PC-9 (cell line): ENCODE measurements at places on chromosomes 5 and 9. TPM values are rescaled to one million over a fixed set of nuclear protein-coding genes. Genes with fewer than 3 reads are reported as not detected.

GRCh38 chr5:118777189-118777736, 211.1 kb downstream of the DTWD2 start:
- no peak for DNase-seq
- H3K27ac ChIP-seq, result no peak overlapping the region
- no peak overlapping the region for H3K4me3 ChIP-seq
- no peaks in the 10 kb centered on the region for H3K4me1 ChIP-seq
- peaks cover 7% of the 10 kb centered on the region; the same call in 1 of the 2 replicates for H3K27me3 ChIP-seq

- H3K27ac ChIP-seq, result no peak overlapping the region
- H3K36me3 ChIP-seq, result no peaks in the 10 kb centered on the region
- H3K27me3 ChIP-seq, result no peaks in the 10 kb centered on the region
- H3K4me3 ChIP-seq, result no peak overlapping the region
Observed at GRCh38 chr5:99032234-99033013, 103.6 kb upstream of the CHD1 start.

- H3K27ac ChIP-seq, result no peak overlapping the region
- no peaks in the 10 kb centered on the region for H3K27me3 ChIP-seq
- 0 out of 2 replicates have a peak, but pooled peaks cover 5% of the 10 kb centered on the region for H3K4me1 ChIP-seq
Observed at GRCh38 chr5:93681432-93681831, 60.0 kb downstream of the POU5F2 start.

- peak overlapping the region; percentile 53 for H3K4me3 ChIP-seq
- no peaks in the 10 kb centered on the region for H3K36me3 ChIP-seq
- peak; percentile 3 for DNase-seq
- H3K27me3 ChIP-seq, result no peaks in the 10 kb centered on the region
Observed at GRCh38 chr5:92641031-92641962, 939.7 kb downstream of the NR2F1-AS1 start.

DNA sequence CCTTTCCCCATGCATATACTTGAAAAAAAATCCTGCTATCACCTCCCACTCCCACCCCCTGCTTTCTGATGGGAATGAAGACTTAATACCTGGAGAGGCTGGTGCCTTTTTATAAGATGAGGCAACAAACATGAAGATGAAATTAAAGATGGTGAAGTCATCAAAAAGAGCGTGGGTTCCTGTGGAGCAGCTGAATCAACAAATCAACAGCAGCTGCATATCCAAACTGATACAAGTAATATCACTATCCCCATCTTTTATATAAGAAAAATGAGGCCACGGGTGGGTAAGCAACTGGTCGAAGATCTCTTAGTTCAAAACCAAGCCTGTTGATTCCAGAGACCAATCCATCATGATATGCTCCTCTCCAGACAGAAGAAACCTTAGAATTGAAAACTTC, 268.5 kb downstream of the ENC1 start:
- H3K4me1 ChIP-seq, result peaks cover 22% of the 10 kb centered on the region
- no peaks in the 10 kb centered on the region for H3K36me3 ChIP-seq

GRCh38 chr5:119470851-119471451, 18.7 kb downstream of the HSD17B4 start:
- no peak overlapping the region for H3K27ac ChIP-seq
- no peak overlapping the region for H3K4me3 ChIP-seq
- peaks cover 7% of the 10 kb centered on the region; the same call in 1 of the 2 replicates for H3K36me3 ChIP-seq
- DNase-seq, result no peak

Gene KLF4
- 48.5 and 49.0 TPM in 2 replicates for total RNA-seq

GRCh38 chr9:89670801-89671434, 66.1 kb downstream of the GADD45G start:
- H3K4me3 ChIP-seq, result no peak overlapping the region
- no peaks in the 10 kb centered on the region for H3K4me1 ChIP-seq
- no peak for DNase-seq
- no peak overlapping the region for H3K27ac ChIP-seq
- H3K27me3 ChIP-seq, result peaks cover 49% of the 10 kb centered on the region

DNA sequence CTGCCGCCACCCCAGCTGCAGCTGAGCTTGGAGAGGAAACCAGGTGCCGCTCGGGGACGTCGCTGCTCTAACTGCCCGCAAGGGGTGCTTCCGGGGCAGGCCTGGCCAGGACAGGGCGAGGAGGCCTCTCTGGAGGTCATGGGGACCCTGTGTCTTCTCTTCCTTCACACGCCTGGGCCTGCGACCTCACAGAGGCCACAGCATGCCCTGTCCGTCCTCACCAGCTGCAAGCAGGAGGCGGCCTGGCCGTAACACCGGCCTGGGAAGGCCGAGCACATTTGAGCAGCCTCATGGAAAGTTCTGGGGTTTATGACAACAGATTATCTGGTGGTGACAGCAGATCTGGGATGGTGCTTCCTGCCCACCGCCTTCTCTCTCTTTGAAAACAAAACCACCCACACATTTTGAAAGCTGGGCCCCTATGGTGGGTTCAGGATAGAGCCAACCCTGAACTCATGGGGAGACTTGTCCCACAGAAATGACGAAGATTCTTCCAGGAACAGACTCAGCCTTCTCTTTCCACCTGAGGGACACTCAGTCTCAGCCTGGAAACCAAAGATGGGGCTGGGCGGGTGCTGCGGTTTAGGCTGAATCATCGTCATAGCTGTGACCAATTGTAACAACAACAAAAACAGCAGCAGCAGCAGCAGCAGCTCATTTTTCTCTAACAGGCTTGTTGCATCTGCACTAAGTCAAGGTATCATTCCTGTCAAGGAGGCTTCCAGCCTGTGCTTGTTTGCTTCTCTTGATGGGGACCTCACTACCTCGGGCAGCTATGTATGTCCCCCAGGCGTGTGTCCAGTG, 99.6 kb upstream of the RAPGEF1 start:
- DNase-seq, result peak; percentile 60
- H3K36me3 ChIP-seq, result no peaks in the 10 kb centered on the region
- H3K27ac ChIP-seq, result no peak overlapping the region
- H3K27me3 ChIP-seq, result peaks cover 25% of the 10 kb centered on the region
- no peak overlapping the region for H3K4me3 ChIP-seq
- H3K4me1 ChIP-seq, result no peaks in the 10 kb centered on the region

- DNase-seq, result peak; percentile 20
- H3K27ac ChIP-seq, result peak within 1 kb of the TSS; percentile 6; the same call in 1 of the 2 replicates
- no peaks in the 10 kb centered on the region for H3K27me3 ChIP-seq
- H3K4me3 ChIP-seq, result peak within 1 kb of the TSS; percentile 87
- peaks cover 14% of the 10 kb centered on the region for H3K4me1 ChIP-seq
Observed at GRCh38 chr9:93576258-93577077, at the start of gene PHF2. TSS of gene PHF2 (plus strand) at chr9:93576584. CDS start at chr9:93576774, 190 bp downstream.

Gene RPL7A
- total RNA-seq, result 2,381 and 2,937 TPM in 2 replicates

Gene PCDHGA12
- total RNA-seq, result not detected in 2 replicates

DNA sequence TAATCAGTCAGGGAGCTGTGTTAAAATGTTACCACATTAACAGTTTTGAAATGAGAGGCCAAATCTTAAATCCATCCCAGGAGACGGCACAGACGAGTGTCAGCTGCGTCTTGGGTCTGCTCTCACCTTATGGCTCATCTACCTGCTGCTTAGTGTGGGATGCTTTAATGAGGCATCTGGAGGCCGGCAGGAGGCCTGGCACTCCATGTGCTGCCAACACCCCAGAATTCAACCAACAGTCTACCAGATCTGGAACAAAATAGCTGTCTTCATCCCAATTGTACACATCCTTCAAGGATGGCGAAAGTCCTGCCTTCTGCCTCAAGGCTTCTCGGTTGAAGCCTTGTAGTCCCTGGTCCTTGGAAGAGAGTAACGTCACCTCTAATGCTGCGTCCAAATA, 12.0 kb downstream of the PRKACG start:
- H3K4me3 ChIP-seq, result no peak overlapping the region
- peaks cover 92% of the 10 kb centered on the region for H3K27me3 ChIP-seq
- H3K4me1 ChIP-seq, result no peaks in the 10 kb centered on the region
- no peak overlapping the region for H3K27ac ChIP-seq
- H3K36me3 ChIP-seq, result no peaks in the 10 kb centered on the region

- DNase-seq, result peak; percentile 94
- peaks cover 24% of the 10 kb centered on the region for H3K4me1 ChIP-seq
- H3K27me3 ChIP-seq, result no peaks in the 10 kb centered on the region
- no peak overlapping the region; the same call in 1 of the 2 replicates for H3K4me3 ChIP-seq
- H3K36me3 ChIP-seq, result no peaks in the 10 kb centered on the region
Observed at GRCh38 chr9:447230-448025, 232.8 kb downstream of the DOCK8 start.

DNA sequence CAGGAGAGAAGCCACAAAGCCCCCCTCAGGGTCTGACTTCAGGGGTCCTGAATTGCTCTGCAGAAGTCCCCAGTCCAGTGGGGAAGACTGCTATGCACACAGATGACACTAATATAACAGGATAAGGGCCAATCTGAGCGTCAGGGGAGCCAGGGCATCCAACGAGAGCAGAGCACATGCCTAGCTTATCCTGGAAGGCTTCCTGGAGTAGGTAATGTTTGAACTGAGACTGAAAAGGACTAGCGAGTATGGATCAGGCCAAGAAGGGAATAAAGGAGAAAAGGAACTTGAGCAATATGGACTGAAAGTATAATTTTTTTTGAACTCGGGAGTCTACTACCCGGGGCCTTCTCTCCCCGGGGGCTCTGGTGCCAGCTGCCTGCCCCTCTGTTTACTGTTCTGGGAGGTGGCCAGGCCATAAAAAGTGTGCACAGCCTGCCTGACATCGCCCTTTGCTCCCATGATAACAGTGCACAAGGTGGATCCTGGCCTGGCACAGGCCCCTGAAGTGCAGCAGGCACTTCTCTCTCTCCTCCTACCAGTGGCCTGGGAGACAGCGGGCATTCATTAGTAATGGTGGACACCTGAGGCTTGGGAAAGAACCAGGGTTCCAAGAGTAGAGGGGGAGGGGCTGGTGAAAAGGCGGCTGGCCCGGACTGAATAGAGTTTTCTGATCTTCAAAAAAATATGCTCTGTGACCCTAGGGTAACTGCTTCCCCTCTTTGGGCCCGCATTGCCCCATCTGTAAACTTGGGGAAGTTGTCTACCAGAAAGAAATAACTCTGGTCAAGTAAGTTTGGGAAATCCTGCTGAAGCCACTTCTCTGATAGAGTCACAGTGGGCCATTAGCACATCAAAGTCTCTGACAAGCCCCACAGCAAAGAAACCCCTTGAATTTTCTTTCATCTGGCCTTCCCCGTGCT, 4.6 kb upstream of the SLC6A7 start:
- H3K36me3 ChIP-seq, result no peaks in the 10 kb centered on the region
- no peak overlapping the region for H3K27ac ChIP-seq
- no peak overlapping the region for H3K4me3 ChIP-seq
- no peaks in the 10 kb centered on the region for H3K4me1 ChIP-seq
- H3K27me3 ChIP-seq, result peaks cover 18% of the 10 kb centered on the region

Gene ACSL6
- not detected in 2 replicates for total RNA-seq

DNA sequence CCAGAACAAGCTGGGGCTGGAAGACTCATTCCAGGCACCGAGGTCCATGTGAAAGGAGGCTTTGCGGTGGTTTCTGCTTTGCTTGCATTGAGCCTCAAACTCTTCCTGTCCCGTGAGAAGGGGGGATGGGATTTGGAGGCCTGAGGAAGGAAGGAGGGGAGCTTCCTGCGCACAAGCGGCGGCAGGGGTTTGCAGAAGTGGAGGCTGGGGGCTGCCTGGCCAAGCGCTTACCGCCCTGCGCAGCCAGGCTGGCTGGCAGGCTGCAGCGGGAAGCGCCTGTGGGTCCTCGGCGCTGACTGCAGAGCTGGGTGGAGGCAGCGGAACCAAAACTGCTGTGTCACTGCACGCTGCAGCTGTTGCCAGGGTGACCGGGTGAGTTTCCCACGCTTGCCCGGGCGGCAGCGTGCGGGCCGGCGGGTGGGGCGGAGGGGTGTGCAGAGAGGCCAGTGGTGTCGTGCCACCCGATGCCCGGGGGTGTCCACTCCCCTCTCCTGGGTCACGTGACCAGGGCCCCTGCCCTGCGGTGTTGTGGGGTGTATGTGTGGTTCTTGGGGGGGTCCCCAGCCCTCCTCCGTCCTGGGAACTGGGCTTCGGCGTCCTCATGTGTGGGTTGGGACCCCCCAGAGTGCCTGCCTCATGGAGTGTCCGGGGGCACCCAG, 81.0 kb downstream of the RXRA start:
- H3K4me1 ChIP-seq, result peaks cover 79% of the 10 kb centered on the region
- H3K27ac ChIP-seq, result peak overlapping the region; percentile 97
- H3K36me3 ChIP-seq, result no peaks in the 10 kb centered on the region
- no peaks in the 10 kb centered on the region for H3K27me3 ChIP-seq
- peak overlapping the region; percentile 47 for H3K4me3 ChIP-seq
- peak; percentile 98 for DNase-seq

DNA sequence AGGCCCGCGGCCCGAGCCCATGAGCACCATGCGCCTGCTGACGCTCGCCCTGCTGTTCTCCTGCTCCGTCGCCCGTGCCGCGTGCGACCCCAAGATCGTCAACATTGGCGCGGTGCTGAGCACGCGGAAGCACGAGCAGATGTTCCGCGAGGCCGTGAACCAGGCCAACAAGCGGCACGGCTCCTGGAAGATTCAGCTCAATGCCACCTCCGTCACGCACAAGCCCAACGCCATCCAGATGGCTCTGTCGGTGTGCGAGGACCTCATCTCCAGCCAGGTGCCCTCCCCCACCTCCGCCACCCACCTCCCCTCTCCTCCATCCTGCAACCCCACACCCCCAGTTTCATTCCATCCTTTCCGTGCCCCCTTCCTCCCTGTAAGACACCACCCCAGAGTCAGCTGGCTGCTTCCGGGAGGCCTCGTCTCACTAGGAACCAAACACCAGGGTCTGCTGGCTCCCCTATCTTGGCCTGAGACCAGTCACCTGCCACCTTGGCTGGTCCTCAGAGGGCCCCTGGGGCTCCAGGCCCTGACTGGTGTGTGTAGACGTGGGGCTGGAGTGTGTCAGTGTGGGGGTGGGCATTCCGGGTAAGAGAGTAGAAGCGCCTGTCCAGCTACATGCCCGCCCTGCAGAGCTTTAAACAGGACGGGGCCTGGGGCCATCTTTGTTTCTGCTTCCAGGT, 655 bp downstream of the GRIN1 start:
- no peaks in the 10 kb centered on the region for H3K4me1 ChIP-seq
- peaks cover 26% of the 10 kb centered on the region; the same call in 1 of the 2 replicates for H3K27me3 ChIP-seq
- no peaks in the 10 kb centered on the region for H3K36me3 ChIP-seq
- no peak overlapping the region for H3K4me3 ChIP-seq

GRCh38 chr5:141608557-141608956, 10.2 kb downstream of the DIAPH1 start:
- no peak for DNase-seq
- no peaks in the 10 kb centered on the region for H3K27me3 ChIP-seq
- H3K27ac ChIP-seq, result 0 out of 2 replicates have a peak overlapping the region, but pooled peaks have one; percentile 17
- H3K4me1 ChIP-seq, result peaks cover 19% of the 10 kb centered on the region
- H3K36me3 ChIP-seq, result peaks cover 3% of the 10 kb centered on the region; the same call in 1 of the 2 replicates

DNA sequence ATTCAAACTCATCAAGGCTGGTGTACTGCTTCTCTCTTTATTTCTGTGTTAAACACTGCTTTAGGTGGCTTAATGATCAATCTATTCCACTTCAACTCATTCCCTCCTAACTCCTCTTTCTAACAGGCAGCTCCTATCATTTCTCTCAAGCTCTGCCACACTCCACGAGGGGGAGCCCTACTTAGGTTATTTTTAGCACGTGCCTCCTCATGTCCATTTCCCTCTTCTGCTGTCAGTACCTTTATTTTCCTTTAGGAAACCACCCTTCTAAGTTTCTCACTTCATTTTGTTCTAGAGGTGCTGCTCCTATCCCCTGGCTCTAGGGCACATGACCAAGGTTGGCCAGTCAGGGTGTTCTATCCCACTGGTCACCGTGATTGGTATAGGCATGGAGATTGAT, 6.7 kb upstream of the BRINP1 start:
- no peak overlapping the region for H3K4me3 ChIP-seq
- H3K27ac ChIP-seq, result no peak overlapping the region
- H3K4me1 ChIP-seq, result no peaks in the 10 kb centered on the region
- DNase-seq, result no peak
- no peaks in the 10 kb centered on the region for H3K27me3 ChIP-seq
